ENCODE measurements at places on chromosomes 11 and 22.

GRCh38 chr11:68579455-68579854 is 104.9 kb upstream of the GAL start:
- no peak for DNase-seq

- no peak for DNase-seq
These were observed 58.8 kb downstream of the SLN start for GRCh38 chr11:107653076-107653475.

DNA sequence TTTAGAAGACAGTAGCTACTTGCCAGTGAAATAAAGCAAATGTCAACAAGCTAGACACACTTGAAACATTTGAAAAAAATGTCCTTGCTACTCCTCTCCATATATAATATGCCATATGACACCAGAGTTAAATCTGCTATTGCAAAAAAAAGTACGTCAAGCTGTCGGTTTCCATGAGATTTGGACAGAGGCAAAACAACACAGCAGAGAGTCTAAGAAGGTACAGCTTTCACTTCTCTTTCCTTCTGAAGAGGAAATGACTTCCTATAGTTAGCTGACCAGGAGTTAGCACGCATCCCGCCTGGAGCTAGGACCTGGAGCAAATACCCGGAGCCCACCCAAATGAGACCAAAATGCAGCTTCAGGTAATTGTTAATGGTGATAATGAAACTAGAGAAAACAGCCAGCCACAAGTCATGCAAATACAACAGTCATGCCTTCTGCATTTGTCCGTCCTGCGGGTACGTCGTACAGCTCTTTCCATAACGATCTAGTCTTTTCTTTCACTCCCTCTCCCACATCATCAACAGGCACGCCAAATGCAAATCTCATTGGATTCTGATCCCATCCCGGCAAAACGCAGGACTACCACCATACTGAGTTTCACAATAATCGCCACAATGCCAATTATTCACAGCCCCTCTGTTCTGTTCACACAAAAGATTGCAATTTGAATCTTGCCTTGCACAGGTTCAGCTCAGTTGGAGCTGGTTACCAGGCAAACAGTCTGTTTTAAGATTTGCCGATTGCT is 395.0 kb upstream of the CCDC90B start:
- DNase-seq, result peak; percentile 15

DNA sequence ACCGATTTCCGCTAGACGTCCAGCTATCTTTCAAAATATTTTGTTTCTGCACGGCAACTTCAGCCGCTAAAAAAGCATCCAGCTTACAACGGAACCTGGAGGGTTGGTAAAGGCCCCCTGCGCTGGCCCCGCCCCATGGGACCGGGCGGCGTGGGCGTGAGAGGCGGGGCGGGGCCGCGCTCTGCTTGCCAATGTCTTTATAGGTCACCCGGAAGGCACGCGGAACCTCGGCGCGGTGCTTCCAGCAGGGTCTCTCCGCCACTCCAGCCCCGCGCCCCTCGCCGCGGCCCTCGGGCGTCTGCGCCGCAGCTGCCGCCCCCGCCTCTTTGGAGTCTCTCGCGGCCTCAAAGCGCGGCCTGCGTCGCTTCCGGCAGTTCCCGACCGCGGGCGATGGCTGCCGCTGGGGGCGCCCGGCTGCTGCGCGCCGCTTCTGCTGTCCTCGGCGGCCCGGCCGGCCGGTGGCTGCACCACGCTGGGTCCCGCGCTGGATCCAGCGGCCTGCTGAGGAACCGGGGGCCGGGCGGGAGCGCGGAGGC is at the start of gene FDX1:
FDX1 (plus strand) TSS at position 218 of the 536 bp plus-strand sequence; CDS start at position 391, 173 bp downstream.
- DNase-seq, result peak; percentile 95

DNA sequence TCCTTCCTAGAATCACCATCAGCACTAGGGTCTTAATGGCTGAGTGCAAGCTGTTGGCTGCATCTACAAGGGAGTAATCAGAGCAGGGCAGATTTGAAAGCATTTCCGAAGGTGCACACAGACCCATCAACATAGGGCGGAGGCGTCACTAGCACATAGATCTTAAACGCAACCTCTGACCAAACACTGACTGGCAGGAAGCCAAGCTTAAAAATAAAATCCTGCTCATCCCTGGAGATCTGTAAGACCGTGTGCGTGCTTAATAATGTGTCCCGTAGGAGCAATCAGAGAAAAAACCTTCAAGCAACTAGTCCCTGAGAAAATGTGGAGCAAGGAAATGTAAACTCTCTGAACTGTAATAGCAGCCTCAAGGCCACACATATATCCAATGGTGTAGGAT is 470.5 kb downstream of the ETS1 start:
- DNase-seq, result no peak

DNA sequence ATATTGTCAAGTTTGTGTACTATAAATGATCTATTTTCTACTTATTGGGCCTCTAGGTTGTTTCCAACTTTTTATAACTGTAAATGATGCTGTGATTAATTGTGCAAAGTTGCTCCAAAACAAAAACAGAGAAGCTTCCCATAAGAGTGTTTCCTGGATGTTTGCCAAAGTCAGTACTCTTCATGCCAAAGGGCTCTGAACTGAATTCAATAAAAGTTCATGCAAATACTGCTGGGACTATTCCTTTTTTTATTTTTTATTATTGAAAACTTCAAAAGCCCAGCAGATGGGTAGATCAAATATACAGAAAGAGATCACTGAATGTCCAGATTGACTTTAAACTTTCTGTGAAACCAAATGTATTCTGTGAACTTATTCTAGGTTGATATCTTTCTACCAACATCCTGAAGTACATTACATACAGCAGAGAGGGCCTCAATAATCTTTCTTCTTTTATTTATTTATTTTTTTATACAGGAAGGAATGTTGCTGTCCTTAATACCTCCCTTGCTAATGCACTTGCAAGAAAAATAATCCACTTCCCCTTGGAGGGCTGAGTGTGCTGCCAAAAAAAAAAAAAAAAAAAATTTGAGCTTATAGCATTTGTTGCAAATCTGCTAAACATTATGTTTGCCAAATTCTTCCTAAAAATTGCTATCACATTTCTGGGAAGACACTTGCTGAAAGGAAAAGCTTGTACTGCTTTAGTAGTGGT is 53.0 kb downstream of the CTSC start:
- no peak for DNase-seq

DNA sequence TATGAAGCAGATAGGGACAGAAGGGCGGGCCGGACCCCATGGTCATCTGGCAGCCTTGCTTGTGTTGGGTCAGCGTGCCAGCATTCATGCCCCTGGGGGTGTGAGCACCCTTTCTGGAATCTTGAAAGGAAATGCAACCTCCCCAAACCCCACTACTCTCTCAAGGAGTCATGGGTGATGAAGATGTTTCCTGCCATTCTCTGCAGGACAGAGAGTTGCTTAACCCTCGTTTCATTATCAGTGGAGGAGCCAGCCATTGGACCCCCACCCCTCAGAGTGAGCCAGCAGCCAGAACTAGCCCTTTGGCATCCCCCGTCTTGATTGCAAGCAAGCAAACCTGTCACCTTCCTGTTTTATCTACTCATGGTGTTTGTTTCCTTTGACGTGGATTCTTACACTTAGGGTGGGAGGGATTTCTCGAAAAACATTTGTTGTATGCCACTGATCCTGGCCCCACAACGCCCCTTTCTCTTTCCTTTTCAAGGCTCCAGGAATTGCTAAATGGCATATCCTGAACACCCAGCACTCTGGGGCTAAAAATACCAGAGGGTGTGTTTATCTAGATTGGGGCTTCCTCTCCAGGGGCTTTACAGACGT is 258.3 kb downstream of the ETS1 start:
- no peak for DNase-seq

DNA sequence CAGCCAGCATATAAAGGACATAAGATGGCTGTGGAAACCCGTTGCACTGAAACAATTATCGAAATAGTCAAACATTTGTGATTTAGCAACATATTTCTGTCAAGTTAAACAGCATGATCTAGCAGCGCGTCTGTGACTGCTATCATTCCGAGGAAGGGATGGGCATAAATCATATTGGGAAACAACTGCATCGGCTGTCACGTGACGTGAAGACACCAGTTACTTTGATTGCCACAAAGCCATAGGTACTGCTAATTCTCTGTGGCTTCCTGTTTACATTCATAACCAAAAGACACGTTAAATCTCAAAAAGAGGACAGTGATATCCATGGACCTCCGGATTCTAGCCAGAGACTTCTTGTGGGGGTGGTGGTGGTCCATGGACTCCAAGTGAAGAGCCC is 87.8 kb downstream of the CACNA1I start:
- no peak for DNase-seq

DNA sequence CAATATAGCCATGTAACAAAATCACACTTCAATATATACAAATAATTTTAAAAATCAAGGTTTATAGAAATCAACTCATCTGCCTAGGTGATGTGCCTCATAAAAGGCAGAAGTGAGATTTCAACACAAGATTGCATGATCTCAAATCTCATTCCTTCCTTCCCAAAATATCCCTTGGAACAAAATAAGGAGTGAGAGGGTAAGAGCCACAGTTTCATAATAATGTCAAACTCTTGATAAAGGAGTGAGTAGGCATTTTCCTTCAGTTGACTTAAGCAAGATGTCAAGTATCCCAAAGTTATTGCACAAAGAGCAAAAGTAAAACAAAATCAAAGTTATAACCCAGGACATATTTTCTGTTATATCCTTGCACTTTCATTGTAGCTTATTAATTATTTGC is 81.3 kb downstream of the C22orf31 start:
- DNase-seq, result no peak

- no peak for DNase-seq
These were observed 13.4 kb downstream of the PRDM11 start for GRCh38 chr11:45159781-45160365.

DNA sequence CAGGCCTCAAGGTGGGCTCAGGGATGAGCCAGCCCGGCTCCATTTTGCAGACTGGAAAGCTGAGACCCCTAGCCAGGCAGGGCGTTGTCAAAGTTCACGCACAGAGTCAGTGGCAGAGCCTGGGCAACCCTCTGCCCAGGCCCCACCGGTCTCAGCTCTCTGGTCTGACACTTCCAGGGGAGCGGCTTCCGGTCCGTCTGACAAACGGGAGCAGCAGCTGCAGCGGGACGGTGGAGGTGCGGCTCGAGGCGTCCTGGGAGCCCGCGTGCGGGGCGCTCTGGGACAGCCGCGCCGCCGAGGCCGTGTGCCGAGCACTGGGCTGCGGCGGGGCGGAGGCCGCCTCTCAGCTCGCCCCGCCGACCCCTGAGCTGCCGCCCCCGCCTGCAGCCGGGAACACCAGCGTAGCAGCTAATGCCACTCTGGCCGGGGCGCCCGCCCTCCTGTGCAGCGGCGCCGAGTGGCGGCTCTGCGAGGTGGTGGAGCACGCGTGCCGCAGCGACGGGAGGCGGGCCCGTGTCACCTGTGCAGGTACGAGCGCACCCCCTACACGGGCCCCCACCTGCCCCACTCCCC is 36.0 kb downstream of the CD6 start:
- DNase-seq, result peak; percentile 56

GRCh38 chr22:36413022-36413775 is 25.4 kb upstream of the MYH9 start:
- DNase-seq, result no peak

DNA sequence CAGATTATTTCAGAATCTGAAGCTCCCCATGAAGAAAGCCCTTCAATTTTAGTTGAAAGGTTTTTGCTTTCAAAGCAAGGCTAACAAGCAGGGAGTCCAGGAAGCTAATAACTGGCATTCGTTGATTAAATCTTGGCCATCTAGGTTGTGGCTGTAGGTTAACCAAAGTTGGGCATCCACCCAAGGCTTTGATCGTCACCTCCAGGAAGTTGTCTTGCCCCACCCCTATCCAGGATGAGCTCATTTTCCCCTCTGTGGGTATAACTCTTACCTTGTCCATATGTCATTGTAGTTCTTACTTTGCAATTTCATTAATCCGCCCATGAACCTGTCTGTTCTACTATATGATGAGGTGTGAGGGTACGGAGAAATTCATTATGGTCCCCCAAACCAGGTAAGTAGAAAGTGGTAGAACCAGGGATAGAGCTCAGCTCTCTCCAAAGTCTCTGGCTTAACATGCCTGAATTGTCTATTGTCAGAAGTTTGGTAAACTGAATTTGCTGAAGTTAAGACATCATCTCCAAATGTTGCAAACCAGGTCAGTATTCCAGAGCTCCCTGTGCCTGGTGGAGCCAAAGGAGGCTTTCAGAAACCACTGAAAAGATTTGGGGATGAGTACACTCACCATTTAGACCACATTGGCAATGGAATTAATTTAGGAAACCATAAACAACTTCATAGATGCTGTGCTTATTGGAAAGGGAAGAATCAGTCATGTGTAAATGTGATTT is 97.1 kb downstream of the CD44 start:
- no peak for DNase-seq

GRCh38 chr11:114259551-114259983 is 36.6 kb upstream of the NNMT start:
- no peak for DNase-seq

DNA sequence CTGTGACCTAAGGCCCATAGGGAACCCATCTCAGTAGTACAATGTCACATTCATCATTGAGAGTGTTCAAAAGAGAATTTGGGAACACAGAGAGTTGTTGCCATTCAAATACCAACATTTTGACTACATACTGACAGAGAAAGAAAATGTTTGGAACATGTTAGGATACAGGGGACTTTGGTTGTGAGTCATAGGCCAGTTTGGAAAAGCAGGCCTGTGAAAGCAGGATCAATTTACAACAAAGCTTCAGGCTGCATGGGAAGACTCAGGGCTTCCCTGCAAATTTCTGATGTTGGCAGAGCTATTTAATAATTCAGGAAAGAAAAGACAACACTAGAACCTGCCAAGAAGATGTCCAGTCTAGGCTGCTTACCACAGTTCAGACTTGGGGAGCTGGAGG is 374 bp downstream of the NLRP10 start:
- no peak for DNase-seq

Measured in right kidney (tissue), 9 donors.